ENCODE measurements at places on chromosomes 5 and 9. TPM values are rescaled to one million over a fixed set of nuclear protein-coding genes. Genes with fewer than 3 reads are reported as not detected.
A peak's percentile ranks its signal among the peaks of the same experiment; 100 is the strongest.

- no peak for DNase-seq
These were observed 1.0 kb downstream of the LRRC8A start for GRCh38 chr9:128882677-128883603.

GRCh38 chr5:142324136-142324870 is 518 bp downstream of the SPRY4 start:
- DNase-seq, result peak; percentile 48

GRCh38 chr9:89865357-89865756 is 260.5 kb downstream of the GADD45G start:
- DNase-seq, result no peak

DNA sequence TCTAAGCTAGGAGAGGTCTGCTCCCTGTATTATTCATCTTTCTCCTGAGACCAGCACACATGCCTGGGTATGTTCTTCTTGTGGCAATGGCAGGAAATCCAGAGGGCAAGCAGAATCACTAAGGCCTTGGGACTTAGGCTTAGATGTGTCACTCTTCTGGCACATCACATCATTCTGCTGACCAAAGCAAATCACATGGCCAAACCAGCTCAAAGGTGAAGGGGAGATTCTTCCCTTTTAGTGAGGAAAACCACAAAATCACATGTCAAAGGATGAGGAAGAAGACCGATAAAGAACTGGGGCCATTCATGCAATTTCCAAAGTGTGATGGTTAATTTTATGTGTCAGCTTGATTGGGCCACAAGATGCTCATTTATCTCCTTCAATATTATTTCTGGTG is 5.7 kb upstream of the AGGF1 start:
- no peak for DNase-seq

DNA sequence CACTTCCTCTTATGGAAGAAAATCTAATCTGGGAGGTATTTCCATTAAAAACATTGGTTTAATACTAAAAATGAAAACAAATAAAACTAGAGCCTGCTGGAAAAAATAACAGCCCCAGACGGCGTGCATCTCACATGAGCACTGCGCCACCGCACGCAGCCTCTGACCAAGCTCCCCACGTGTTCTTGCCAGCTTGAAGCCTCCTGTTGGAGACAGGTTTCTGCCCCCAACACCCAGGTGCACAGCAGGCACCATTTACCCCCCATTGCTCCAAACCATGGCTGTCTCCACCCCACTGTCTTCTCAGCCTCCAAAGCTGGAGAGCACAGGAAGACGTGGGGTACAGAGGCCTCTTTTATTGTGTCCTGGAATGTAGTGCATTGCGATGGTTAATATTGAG is 10.7 kb upstream of the COL5A1 start:
- no peak for DNase-seq

DNA sequence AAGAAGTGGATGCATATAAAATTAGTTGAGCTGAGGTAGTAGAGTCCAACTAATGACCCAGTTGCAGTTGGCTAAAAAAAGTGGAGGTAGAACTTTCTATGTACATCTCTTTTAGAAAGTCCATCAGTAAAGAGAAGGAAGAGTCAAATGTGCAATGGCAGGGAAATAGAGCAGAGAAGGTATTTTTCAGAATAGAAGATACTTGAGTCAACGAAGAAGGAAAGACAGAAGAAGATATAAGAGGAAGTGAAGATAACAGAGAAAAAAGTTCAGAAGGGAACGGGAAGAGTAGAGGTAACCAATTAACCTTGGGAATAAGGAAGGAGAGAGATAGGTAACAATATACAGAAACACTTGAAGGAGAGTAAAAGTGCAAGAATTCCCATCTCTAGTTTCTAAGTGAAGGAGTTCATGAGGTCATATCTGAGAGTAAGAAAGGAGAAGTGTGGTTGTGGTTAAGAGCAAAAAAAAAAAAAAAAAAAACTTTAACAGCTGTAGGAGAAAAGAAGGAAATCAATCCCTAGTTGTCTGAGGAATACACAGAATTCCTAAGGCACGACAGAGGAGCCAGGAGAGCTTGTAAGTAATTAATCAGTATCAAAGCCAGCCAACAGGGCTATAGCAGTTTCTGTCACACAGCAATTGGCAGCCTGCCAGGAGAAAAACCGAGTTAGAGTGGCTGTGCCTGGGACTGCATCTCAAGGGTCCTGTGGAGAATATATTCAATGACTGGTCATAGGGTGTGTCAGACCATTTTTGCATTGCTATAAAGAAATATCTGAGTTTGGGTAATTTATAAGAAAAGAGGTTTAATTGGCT is 61.0 kb downstream of the ARL15 start:
- DNase-seq, result peak; percentile 41

DNA sequence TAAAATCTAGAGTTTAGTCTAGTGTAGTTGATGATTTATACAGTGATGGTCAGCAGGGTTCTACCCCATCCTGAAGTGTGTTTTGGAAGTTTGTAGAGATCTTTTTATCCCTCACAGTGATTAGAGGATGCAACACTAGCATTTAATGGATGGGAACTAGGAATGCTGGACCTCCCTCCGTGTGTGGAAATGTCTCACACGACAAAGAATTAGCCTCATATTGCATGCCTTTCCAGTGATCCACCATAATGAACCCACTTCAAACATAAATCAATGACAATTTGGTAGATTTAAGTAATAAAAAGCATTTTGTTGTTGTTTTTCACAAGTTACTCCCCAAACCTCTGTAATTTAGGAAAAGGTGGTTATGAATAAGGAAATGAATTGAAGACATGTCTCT is 82.5 kb upstream of the LMNB1 start:
- DNase-seq, result no peak

PCDHA13 gene
- polyA plus RNA-seq, result not detected

All from IMR-90 (cell line).